CD4-positive, alpha-beta T cell treated with Interleukin-17A for 4 hours (primary cell): ENCODE measurements at places on chromosomes 2 and 18.

DNA sequence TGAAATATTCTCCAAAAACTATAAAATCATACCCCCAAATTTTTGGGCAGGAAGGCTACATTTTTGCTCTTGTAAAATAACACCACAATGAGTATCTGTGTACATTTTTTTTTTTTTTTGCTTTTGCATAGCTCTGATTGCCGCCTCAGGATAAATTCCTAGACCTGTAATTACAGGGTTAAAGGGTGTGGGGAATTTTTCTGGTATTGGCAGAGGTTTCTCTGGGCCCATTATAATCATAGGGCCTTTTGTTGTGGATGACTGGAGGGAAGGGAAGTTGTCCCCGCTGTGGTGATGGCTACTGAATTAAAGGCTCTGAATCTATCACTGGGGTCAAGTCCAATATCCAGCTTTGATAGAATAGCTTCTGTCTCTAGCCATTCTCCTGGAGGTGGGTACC, 26.6 kb downstream of the CCDC195 start:
- no peak for DNase-seq

- no peak for DNase-seq
These were observed 139.2 kb downstream of the SLC4A3 start for GRCh38 chr2:219766658-219767057.

GRCh38 chr2:18336975-18337374, 223.5 kb downstream of the RDH14 start:
- DNase-seq: no peak

DNA sequence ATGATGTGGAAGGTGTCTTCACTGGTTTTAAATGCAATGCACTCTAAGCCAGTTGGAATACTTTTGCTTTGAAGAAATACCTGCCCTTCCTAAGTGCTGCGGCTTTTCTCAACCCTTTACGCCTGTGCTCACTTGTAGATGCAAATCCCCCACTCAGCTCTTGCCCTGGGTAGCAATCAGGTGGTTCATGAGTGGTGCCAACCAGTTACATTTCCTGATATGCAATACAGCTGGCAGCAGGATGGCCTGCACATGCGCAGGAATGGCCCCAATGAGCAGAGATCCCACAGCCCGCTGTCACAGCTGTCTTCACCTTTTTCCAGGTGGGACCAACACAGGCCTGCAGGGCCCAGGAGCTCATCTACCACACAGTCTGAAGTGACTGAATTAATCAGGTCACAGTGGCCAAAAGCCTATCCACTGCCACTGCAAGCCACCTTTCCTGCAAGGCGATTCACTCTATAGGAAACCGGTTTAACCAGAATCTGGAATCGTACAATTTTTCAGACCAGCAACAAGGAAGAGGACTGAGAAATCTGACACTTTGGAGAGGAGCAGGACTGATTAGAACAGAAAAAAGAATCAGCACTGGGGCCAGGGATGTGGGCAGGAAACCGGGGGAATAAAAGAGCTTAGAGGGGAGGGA, 247.8 kb downstream of the MYT1L start:
- no peak for DNase-seq

DNA sequence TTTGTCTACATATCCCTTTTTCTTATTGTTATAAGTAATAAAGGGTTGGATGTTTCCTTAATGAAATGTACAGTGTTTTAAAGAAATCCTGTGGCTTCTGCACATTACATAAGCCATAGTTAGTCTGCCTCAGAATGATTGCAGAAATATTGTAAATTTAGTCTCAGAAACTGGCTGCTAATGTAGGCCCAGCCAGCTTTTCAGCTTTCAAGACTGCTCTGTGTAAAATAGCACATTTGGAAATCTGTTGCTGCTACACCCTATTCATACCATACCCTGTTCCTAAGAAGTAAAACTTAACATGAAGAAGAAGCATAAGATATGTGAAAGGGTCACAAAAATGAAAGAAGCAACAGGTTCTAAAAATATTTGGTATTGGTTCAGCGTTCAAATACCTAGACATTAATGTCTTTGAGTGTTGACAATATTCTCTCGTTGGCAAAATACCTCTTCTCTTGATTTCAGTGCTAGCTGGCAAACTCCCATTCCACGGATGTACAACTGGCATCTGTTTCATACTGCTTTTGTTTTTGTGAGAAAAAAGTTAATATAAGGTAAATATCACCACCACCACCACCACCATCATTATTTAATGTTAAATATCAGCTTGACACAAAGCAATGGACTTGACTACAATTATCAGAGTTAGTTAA, 19.2 kb upstream of the NCKAP1 start:
- no peak for DNase-seq

GRCh38 chr2:240955306-240956170, 42.9 kb upstream of the SNED1 start:
- no peak for DNase-seq

DNA sequence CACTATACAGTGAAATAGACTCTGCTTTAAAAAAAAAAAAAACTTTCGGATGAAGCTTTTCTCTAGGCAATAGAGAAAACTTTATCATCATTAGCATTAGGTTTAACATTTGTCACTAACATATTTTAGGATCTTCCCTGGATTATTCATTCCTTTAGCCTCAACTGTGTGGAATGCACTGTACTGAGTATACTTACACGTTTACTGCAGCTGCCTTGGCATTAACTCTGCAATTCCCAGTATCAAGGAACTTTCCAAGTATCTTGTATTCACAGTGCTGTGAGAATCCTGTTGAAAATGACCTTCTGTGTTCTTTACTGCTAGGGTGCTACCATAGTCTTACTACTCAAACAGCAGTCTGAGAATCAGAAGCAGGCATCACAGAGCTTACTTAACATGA, 328.2 kb upstream of the COL3A1 start:
- DNase-seq: no peak
